Activated T-cell treated with anti-CD3 and anti-CD28 coated beads for 48 hours (primary cell): ENCODE measurements at places on chromosomes 5 and 9.

GRCh38 chr5:77957-78804 lies 13.8 kb upstream of the PLEKHG4B start:
- DNase-seq = peak; percentile 31

GRCh38 chr5:56024810-56025150 lies 30.0 kb upstream of the IL6ST start:
- no peak for DNase-seq

- peak; percentile 53 for DNase-seq
These were observed 13.3 kb upstream of the RECK start for GRCh38 chr9:36023260-36024048.

- DNase-seq = no peak
These were observed 2.6 kb downstream of the SPARC start for GRCh38 chr5:151683986-151684588.

GRCh38 chr5:59999056-59999455 lies 105.5 kb upstream of the PDE4D start:
- no peak for DNase-seq

DNA sequence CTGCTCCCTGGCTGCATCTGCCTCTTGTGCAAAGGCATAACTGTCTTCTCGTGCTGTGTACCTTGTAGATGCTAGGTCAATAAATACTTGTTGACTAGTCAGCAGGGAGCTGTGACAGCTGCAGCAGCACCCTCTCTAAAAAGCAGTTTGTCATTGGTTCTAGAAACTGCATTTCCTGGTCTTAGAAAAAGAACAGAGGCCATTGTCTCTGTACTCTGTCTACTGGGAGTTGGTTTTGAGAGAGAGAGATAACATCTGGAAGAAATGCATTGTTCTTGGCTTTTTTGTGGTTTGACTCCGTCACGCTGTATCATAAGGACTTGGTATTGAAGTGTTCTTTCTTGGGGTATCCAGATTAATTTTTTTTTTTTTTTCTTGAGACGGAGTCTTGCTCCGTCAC lies 32.3 kb downstream of the SH3GLB2 start:
- no peak for DNase-seq

GRCh38 chr9:571066-571465 lies 270.4 kb upstream of the DMRT1 start:
- no peak for DNase-seq

DNA sequence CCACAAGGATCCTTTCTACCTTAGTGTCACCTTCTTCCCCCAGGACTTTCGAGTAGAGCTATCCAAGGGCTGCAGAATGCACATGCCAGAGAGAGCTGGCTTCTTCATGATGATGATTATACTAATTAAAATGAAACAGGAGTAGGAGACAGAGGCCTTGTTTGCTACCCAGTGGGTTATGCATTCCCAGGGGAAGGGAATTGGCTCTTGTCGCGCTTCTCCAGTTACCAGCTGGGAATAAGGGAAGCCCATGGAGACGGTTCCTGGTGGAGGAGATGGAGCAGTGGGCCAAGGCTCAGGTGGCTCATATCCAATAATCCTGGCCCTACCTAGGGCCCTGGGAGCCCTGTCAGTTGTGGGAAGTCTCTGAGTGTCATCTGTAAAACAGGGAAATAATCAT lies 65.1 kb downstream of the WWC1 start:
- no peak for DNase-seq

DNA sequence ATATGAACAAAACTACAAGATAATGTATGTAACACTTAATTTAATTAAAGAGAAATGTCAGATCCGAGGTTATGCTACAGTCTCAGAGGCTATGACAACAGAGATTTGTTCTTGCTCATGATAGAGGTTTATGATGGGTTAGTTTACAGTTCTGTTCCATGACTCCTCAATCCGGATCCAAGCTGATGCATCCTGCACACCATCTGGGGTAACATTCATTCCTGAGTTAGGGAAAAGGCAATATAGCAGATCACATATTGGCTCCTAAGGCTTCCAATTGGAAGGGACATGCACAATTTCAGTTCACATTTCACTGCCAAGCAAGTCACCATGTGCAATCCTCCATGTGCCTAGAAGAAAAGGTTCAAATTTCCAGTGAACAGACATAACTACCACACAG lies 40.4 kb downstream of the ABLIM3 start:
- DNase-seq = no peak

DNA sequence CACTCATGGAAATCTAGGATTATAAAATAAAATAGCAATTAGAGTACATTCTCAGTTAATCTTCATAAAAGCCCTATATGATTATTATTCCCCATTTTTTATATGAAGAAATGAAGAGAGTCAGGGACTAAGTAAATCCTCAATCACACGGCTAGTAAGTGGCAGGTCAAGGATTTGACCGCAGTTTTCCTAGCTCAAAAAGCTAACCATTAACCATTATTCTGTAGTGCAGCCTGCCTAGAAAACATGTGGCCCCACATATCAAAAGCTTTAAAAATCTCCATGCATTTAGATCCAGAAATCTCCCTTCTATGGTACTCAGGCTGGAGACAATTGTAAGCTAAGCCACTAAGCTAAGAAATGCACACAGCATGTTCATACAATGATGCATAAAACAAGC lies 21.4 kb downstream of the EPB41L4A start:
- no peak for DNase-seq

GRCh38 chr5:149358294-149358651 lies 427 bp downstream of the PCYOX1L start:
- peak; percentile 5 for DNase-seq

- DNase-seq = no peak
These were observed 38.2 kb downstream of the GALNT10 start for GRCh38 chr5:154228696-154229095.

- DNase-seq = no peak
These were observed 38.1 kb downstream of the ANKRD55 start for GRCh38 chr5:56195016-56195415.

DNA sequence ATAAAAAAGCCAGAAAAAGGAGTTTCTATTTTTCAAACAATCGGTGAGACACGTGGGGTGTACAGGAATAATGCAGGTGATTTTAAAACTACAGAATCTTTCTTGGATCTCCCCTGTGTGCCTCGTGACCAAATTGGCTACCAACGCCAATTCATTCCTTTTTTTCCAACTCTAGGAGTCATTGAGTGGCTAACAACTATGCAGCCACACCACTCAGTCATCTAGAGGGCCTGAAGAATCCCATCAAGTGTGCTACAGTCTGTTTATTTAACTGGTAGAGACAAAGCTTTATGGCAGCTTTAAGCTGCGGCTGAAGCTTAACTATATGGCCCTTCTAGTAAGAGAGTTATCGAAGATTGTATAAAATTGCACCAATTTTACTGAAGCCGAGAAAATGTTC lies 113.1 kb upstream of the NIPBL start:
- DNase-seq = no peak

DNA sequence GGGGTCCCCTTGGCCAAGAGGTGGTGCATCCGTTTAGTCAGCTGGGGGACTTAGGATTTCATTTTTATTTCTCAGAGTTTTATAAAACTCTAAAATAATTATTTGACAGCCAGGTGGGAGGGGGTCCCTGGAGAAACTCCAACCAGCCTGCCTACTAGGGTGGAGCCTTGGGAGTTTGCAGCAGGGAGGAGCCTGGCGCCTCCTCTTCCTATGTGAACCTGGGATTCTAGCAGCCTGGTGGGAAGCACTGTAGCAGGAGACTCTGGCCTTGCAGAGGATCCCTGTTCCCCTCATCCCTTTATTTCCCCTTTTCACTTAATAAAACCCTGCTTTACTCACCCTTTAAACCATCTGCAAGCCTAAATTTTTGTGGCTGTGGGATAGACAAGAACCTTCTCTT lies 50.8 kb downstream of the FXN start:
- no peak for DNase-seq
